ENCODE measurements at places on chromosomes 3 and 15.

- DNase-seq, result no peak
Observed at GRCh38 chr3:160886421-160886820, 130.4 kb downstream of the PPM1L start.

GRCh38 chr3:47082519-47082918 is 81.4 kb downstream of the SETD2 start:
- DNase-seq, result no peak

DNA sequence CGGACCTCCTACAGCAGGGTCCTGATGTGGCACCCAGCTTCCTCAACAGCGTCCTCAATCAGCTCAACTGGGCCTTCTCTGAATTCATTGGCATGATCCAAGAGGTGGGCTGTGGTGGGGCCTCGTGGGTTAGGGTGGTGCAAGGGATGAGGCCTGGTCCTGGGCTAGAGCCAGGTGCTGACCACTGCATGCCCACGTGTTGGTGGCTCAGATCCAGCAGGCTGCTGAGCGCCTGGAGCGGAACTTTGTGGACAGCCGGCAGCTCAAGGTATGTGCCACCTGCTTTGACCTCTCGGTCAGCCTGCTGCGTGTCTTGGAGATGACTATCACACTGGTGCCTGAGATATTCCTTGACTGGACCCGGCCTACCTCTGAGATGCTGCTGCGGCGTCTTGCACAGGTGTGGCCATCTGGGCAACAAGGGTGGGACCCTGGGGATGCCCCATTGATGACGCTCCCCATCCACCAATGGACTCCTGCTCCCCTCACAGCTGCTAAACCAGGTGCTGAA is 3.8 kb downstream of the AMIGO3 start:
- no peak for DNase-seq

DNA sequence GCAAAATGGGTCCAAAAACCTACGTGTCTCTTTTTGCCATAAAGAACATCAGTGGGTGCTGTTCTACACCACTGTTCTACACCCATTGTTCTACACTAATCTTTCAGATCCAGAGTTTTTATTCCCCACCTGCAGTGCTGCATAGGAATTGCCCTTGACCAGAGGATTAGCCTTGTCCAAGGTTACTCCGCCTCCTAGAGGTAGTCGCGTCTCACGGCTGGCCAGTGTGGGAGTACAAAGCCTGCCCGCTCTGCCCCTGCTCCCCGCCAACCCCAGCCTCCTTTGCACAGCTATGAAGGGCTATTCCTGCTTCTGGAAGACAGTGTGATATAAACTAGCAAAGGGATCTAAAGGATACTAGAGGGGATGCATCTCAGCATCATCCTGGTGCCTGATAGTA is 222.1 kb upstream of the LMCD1 start:
- no peak for DNase-seq

- no peak for DNase-seq
Observed at GRCh38 chr15:83108266-83109219, 1.1 kb downstream of the TM6SF1 start.

GRCh38 chr15:90883976-90884718 is at the start of gene FES:
Gene FES (plus strand): TSS chr15:90884504. CDS start chr15:90885046, 542 bp downstream.
- no peak for DNase-seq

DNA sequence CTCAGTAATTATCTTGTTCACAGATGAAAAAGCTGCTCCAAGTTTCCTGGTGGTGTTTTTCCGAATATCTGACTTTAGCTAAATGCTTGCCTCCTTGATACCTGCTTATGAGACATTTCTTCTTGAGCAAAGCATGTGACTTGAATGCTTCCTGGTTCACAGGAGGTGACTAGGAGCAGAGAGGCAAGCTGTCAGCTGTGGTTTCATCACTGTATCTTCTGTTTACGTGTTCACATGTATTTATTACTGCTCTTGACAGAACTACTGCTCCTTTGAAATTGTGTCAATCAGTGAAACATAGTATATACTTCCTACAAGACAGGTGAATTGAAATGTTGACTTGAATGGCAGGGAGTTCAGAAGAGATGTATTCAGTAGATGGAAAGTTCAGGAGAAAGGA is 8.9 kb upstream of the SPPL2A start:
- no peak for DNase-seq

GRCh38 chr3:197027896-197028727 is 1.5 kb downstream of the MELTF start:
- DNase-seq, result no peak

DNA sequence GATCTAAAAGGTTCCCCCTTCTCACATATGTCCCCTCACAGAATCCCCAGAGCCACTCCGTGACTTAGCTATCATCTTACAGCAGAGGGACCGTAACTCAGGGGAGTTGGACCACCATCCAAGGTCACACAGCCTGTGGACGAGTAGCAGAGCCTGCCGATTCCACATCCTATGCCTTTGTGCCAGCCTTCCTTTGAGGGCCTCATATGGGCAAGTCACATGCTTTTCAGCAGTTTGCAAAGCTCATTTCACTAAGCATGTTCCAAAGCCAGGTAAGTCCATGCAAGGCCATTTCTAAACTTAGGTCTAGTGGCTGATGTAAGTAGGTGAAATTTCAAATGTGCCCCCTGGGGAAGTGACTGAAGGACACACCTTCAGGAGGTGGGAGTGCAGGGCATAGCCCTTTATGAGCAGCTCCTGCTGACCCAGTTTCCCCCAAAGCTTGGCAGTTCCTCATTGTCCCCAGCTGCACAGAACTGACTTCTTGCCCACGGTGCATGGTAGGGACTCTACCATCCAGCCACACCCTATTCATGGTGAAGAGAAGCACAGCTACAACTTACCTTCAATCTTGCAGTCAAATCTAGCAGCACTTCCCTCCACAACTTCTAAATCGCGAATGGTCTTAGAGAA is 33.3 kb upstream of the HACD2 start:
- DNase-seq, result no peak

DNA sequence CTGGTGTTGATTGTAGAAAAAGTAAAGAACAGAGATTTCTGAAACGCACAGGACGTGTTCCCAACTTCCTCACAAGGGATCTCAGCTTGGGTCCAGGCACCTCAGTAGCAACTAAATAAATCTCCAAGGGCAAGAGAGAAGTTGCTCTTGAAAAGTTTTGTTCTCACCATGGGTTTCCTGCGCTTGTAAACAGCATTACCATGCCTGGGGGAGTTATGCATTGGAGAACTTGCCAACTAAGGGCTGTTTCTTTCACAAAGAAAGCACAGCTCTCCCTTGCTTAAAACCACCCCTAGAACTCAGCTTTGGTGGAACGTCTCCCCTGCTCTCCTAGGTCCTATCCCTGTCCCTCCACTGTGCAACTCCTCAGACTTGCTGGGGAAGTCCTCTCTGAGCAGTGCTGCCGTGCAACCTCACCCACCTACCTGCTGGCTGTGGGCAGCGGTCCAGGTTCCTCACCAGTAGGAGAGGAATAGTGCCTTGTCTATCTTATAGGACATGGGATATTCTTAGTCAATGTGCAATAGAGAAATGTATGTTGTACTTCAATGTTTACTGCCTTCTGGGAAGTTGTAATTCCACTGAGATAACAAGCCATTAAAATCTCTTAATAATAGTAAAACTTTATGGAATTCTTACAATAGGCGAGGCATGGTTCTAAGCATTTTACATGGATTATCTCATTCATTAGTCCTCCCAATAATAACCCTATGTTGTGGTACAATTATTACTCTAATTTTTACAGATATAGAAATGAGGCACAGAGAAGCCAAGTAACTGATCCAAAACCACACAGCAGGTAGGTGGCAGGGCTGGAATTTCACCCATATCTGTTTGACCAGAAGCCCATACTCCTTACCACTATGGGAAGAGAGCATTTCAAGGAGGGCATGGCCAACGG is 51.5 kb downstream of the UMPS start:
- DNase-seq, result no peak

DNA sequence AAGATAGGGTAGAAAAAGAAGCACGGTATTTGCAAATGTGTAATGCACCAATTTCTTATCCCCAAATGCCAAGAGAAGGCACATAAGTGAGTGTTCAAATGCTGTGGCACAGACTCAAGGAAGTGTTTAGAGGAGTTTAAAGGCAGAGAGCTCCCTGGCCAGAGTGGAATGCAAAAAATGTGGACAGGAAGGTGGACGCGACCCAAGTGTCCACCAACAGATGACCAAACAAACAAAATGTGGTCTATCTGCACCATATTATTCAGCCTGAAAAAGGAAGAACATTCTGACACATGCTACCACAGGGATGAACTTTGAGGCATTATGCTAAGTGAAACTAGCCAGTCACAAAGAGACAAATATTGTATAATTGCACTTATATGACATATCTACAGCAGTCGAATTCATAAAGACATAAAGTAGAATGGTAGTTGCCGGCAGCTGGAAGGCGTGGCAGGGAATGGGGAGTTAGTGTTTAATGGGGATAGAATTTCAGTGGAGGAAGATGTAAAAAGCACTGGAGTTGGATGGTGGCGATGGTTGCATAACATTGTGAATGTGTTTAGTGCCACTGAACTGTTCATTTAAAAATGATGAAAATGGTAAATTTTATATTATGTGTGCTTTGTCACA is 126.6 kb downstream of the SRGAP3 start:
- no peak for DNase-seq

DNA sequence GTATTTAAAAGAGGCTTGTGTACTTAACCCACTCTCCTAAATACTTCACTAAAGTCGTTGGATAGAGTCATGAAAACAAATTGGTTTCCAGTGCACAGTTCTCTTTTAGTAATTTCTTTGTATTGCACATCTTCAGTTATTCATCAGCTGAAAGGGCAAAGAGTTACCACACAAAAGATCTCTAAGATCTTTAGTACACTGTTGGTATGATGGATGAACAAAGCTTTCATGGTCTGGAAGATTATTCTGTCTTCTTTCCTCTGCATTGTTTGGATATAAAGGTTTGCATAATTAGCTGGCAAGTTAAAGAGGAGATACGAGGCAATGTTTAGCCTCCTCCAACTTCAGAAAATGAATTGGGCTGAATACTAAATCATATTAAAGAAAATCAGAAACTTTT is 40.5 kb downstream of the BCHE start:
- DNase-seq, result no peak

- DNase-seq, result no peak
Observed at GRCh38 chr3:159451067-159451466, 537.6 kb upstream of the IL12A start.

DNA sequence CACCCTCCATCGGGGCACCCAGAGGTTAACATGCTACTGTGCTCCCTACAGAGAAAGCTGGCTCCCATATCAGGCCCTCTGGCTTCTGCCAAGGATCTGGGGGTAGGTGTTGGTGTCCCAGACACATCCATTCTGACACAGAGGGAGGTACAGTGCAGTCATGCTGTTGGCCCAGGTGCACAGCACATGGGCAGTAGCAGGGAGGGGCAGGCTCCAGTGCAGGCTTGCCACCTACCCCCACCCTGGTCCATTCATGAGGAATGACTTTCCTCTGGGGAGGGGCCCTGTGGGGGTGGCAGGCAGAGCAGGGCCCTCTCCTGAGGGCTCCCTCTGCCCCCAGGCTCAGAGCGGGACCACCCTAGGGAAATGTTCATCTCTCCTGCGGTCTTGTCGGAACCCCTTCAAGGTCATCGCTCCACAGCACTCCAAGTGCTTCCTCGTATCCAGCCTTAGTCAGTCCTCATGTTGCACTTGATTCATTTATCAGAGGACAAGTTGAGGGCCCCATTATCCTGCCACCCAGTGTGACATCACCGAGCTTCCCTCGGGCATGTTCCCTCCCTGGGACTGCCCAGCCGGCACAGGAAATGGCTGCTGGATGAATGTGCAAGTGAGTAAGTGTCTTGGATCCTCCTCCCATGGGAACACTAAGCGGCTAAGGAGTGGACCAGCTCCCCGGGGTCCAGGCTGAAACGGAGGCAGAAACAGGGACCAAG is 10.0 kb downstream of the DUSP7 start:
- DNase-seq, result peak; percentile 39

DNA sequence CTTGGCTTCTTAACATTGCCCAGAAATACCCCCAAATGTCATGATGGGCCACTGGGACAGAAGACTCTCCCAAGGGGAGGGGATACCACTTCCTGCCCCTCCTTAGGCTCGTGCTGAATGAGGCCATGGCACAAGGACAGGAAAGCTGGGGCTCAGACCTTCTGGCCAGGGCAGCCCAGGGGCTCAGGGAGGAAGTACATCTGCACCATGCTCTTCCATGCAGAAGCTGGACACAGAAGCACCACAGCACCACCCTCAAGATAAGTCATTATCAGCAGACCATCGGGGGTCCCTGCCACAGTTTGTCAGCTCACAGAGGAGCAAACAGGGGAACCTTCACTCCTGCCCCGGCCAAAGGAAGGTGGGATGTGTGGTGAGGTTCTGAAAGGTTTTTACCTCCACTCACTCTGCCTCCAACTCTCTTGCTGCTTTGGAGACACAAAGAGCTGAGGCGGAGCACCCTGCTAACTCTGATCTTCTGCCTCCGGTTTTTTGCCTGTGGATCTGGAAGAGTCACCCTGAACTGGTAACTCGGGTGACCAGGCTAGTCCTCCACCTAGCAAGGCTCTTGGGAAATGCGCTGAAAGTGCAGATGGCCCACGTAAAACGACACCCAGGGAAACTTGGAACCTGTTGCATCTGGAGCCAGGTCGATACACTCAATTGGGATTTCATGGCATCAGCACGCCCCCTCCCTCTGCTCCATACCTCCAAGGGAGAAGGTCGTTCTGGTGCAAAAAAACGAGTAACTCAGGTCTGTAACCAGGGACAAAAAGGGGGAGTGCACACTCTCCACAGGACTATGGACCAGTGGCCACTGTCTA is 8.3 kb downstream of the BMF start:
- no peak for DNase-seq

DNA sequence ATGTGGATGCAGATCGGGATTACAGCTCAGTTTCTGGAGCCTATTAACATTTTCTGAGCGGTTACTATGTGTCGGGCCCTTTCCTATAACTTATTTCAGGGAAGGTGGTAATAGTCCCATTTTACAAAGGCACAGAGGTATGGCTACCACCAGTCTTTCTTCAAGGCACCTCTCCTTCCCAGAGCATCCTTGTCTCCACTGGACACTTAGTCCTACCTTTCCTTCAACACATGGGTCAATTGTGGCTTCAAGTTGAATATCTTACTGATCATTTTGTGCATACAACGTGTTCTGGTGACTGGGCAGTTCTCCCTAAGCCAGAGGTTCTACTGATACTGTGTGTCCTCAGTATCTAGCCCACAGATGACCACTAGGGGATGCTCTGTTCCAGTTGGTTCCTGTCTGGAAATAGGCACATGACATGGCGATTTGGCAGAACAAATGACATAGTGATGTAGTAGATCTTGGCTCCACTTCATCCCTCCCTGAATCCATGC is 60.7 kb upstream of the CMTM8 start:
- DNase-seq, result no peak

DNA sequence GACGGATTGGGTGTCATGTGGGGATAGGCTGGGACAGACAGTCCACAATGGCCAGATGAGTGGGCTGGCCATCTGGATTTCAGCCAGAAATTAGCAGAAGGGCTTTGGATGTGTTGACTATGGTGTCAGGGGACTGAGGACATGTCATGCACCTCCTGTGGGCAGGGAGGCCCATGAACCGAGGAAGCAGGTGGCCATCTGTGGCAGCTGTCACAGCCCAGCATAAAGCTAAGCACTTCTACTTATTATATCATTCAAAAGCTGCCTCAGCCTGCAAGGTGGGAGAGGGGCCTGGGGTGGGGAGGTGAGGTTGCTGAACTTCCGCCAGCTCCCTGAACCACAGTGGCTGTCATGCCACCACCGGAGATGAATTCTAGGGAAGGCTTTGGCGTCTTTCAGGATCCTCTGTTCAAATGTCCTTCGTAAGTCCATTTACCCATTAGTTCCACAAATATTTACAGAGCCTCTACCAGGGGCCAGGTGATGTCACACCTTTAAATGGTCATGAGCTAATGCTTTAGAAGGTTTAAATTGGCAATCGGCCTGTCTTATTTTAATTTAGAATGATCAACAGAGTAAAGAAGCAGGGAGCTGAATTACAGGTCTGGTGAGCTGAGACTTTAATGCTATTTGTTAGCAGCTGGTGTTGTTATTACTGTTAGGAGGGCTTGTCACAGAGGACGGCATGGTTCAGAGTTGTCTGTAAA is 23.6 kb upstream of the CAV3 start:
- DNase-seq, result no peak

All from GOT3 (cell line).